ENCODE measurements at places on chromosomes 1 and 21.

GRCh38 chr1:39387452-39387851, 104.0 kb upstream of the BMP8A start:
- no peak for DNase-seq

DNA sequence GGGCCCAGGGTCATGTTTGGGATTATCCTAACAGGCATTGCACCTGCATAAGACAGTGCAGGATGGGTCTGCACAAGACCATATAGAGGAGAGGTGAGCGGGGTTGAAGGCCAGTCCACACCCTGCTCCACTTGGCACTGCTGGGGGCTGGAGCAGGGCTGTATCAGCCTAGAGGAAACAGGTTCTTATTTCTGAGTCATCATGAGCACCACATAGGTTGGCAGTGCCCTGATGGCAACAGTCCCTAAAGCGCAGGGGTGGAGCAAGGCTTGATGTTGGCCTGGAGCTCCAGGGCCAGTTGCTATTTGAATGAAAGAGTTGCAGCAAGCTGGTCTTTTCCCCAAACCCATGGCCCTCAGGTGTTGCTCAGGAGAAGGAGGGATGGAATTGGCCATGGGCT, 29.8 kb upstream of the BMP8B start:
- DNase-seq = no peak

- DNase-seq = no peak
Observed at GRCh38 chr1:43706598-43707189, 642 bp upstream of the ST3GAL3 start.

DNA sequence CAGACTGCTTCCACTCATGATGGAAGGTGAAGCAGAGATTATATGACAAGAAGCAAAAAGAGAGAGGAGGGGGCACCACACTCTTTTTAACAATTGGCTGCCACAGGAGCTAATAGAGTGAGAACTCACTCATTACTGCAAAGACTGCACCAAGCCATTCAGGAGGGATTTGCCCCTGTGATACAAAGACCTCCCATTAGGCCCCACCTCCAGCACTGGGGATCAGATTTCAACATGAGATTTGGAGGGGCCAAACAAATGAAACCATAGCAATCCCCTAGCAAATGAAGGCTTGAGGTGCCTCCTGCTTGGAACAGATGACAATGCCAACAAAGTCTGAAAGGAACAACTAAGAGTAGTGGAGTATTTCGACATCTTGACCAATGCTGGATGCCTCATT, 122.5 kb upstream of the COA6 start:
- DNase-seq = no peak
